Activated T-cell treated with anti-CD3 and anti-CD28 coated beads, Interleukin-2, amount 50 U/mL, for 72 hours (primary cell): ENCODE measurements at places on chromosomes 3 and 15.

DNA sequence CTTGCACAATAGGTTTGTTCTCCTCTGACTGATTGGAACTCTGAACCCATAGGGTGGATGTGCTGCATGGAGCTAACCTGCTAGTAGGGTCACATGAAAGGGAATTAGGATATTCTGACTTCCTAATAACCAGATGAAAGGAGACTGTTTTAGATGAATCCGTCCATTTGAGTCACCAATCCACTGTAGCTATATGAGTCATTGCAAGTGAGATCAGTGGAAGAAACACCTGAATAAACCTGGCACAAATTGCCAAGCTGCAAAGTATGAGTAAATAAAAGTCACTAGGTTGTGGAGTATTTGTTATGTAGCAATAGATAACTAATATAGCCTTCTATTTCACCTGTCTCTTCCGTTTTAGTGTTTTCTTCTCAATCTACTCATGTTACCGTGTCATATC, 584.4 kb downstream of the PDCD6IP start:
- no peak for DNase-seq

GRCh38 chr3:127539366-127540060, 51.0 kb downstream of the TPRA1 start:
- DNase-seq: no peak

GRCh38 chr15:43977072-43977884, 150.5 kb downstream of the WDR76 start:
- peak; percentile 76 for DNase-seq

- no peak for DNase-seq
These were observed 40.3 kb downstream of the POLR2M start for GRCh38 chr15:57746786-57747185.

- DNase-seq: no peak
These were observed 91.0 kb upstream of the KBTBD8 start for GRCh38 chr3:66907136-66907535.

- no peak for DNase-seq
These were observed 20.4 kb downstream of the STARD5 start for GRCh38 chr15:81303244-81304225.

DNA sequence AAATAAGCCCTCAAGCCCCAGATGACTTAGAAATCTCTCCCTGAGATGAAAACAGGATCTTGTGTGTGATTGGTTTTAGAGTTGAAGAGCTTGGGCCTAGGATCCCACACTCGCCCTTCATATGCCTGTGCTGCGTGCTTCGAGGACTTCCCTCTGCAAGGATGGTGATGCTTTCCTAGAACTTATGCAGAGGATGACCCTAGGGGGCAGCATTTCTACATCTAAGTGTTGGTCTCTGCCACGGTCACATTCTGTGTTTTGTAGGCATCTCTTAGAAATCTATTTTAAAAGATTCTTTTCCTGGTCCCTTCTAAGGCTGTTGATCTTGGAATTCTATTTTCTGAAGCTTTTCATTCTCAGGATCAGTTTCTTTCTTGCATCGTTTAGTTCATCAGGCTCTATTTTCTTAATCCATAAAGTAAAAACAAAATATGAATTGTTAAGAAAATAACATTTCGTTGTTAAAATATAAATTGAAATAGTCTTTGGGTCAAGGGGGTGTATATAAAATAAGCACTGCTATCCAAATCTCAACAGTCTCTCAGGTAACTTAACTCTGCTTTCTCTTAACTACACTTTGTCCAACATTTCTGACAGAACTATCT, 45.7 kb downstream of the WDR76 start:
- peak; percentile 18 for DNase-seq

- DNase-seq: no peak
These were observed 64.4 kb upstream of the TBC1D5 start for GRCh38 chr3:17806876-17807275.

GRCh38 chr3:15262021-15262420, 56.0 kb downstream of the CAPN7 start:
- DNase-seq: no peak

DNA sequence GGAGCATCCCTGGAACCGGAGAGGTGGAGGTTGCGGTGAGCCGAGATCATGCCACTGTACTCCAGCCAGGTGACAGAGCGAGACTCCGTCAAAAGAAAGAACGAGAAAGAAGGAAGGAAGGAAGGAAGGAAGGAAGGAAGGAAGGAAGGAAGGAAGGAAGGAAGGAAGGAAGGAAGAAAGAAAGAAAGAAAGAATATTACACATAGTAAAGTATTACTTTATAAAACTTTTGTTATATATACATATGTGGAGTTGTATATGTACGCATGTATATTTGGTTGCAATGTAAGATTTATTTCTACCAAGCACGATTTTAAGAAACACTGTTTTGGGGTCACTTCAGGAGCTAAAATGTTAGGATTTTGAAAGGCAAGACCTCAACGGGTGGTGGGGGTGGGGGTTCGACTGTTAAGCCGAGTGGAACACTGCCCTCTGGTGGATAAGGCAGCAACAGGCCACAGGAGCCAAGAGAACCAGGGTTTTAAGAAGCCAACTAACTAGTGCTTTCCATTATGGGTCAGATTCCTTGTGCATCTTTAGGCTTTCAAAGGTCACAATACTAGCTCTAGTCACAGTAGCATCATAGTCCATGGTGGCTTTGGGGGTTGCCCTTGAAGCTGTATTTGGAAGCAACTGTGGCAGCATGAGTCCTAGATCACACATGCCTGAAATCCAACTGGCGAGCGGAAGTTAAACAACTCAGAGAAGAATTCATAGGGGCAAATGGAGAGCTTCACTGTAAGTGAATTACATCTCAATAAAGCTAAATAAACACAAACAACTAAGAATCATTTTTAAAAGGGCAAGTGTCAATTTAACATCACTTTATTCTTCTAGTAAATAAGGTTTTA, 22.5 kb downstream of the GLB1 start:
- DNase-seq: peak; percentile 72

GRCh38 chr15:38683382-38684242, 119.0 kb upstream of the RASGRP1 start:
- peak; percentile 74 for DNase-seq

DNA sequence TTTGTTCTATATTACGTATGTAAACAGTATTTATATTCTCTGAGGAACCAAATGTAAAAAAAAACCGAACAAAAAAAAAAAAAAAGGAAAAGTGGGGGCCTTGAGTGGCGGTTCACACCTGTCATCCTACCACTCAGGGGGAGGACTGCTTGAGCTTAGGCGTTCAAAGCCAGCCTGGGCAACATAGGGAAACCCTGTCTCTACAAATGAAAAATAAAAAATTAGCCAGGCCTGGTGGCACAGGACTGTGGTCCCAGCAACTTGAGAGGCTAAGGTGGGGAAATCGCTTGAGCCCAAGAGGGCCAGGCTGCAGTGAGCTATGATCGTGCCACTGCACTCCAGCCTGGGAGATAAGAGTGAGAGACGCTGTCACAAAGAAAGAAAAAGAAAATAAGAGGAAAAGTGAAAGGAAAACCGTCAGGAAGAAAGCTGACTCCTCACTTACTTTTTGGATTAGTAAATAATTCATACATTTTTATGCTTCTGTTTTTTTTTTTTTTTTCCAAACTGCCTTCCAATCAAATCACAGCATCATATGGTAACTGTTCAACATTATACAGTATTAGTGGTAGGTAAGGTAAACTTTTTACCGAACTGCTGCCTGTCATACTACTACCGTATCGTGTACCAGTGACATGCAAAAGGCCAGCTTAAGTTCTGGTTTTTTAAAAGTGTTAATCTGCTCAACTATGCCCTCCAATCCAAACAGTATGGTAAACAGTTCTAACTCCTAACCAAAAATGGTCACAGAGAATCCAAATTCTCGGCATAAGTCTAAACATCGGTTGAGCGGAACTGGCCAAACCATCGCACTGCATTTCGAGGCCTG, 1.2 kb downstream of the PHC3 start:
- no peak for DNase-seq

DNA sequence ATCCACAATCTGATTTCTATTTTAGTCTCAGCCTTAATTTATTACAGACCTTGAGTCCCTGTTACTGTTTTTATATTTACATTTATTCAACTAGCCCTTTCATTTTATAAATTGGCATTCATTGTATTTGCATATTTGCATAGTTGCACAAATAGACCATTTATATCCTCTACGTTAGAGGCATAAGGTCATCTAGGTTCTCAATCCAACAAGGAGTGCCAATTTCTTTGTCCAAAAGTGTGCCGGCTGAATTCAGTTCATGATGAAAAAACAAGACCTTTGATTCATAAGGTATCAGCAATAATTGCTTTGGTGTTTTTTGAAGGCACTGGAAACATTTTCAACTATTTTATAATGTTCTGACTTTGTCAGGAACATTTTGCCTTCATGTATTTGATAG, 33.9 kb upstream of the NANOGP8 start:
- no peak for DNase-seq

GRCh38 chr15:65949491-65949890, 80.2 kb downstream of the RAB11A start:
- DNase-seq: no peak

DNA sequence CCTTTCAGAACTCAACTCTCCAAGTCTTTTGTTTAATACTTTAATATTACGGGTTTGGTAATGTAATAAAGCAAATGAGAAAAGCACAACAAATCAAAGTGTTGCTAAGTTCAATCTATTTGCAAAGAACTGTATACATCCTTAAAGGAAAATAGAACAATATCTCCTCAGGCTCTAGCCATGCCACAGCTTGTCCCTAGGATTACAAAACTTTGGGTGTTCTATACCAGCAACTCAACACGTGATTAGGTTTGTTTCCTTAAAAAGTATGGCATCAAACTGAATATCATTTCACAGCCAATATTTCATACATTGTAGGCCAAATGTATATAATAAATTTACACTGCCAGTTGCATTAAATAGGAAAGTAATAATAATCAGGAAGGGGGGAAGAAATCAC, 418.6 kb upstream of the MDFIC2 start:
- no peak for DNase-seq

- DNase-seq: no peak
These were observed 15.9 kb downstream of the LMCD1 start for GRCh38 chr3:8517487-8517886.

DNA sequence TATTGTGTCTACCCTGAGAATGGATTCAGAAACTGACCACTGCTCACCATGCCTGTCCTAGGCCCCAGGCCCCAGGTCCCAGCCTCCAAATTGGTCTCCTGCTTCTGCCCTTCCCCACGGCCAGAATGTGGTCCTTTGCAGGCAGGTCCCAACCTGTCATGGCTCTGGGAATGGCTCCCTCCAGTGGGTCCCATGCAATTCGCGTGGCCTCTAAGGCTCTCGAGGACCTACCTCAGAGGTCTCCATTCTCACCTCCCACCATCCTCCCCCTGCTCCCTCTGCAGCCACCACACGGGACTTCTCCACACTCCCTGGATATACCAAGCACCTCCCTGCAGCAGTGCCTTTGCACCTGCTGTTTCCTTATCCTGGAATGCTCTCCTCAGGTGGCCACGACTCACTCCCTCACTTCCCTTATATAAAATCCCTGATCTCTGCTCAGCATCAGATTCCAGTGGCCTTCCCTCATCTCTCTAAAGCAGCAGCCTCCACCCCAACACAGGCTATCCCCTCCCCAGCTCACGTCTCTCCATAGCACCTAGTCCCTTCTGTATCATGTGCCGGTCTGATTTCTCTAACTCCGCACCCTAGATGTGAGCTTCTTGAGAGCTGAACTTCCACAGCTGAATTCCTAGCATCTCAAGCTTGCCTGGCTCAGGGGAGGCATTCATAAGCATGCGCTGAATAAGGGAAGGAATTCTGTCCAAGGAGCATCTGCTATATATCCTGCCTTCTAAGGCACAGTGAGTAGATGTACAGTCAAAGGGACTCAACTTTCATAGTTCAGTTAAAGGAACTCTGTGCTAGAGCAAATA, 56.9 kb downstream of the ARRDC4 start:
- no peak for DNase-seq

DNA sequence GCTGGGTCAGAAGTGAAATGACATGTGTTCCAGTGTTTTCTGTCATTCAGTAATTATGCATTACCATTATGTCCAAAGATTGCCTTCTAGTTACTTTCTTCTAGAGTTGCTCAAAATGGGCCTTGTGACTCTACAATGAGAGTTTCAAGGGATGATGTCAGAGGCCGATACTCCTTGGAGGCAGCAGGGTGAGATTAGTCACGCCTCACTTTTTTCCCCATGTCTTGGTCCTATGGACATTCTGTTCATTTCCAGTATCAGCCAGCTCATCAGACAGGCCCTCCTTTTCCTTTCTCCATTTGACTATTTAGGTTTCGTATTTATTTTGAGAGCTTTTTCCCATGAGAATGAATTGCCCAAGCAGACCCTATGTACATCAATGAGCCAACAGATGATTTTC, 17.5 kb downstream of the VGLL3 start:
- DNase-seq: no peak

- DNase-seq: no peak
These were observed 256.0 kb upstream of the ZPLD1 start for GRCh38 chr3:102178817-102179216.

DNA sequence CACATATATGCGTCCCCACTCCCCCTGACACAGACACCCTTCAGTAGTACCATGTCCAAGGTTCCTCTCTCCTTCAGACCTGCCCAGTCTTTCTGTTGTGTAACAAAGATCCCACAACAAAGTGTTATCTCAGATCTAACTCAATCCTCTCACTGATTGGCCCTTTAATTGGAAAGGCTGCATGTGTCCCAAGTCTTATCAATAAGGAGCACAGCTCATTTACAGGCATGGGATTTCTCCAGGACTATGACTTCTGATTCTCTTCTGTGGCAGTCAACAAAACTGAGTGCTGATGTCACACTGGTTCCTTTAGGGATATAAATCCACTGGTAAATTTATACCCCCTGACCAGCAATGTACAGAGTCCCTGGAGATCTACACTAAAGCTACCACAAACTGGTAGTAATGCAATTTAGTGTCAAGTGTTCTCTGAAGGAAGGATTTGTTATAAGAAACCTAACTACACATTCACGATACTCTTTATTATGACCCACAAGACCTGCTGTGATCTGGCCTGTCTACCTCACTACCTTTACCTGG, 28.1 kb downstream of the CLK3 start:
- DNase-seq: no peak

GRCh38 chr3:115698851-115699591, 75.7 kb downstream of the GAP43 start:
- DNase-seq: no peak

- no peak for DNase-seq
These were observed 40.7 kb downstream of the OXSM start for GRCh38 chr3:25830373-25831280.

DNA sequence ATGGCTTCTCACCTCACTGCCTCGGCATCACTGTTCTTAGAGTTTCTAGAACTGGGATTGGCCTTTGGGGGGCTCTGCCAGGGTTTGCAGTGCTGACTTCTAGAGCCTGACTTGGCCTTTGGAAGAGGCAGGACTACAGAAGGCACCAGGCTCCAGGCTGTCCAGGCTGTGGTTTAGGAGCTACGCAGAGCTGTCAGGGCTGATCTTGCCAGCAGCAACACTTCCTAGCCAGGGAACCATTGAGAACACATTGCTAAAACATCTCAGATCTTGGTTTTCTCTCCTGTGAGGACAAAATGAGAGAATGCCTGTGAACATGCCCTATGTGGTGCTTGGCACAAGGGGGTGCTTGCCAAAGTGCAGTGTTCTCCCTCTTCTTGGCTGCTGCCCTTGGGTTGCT, 34.6 kb upstream of the APEH start:
- DNase-seq: no peak

GRCh38 chr3:33174711-33175414, 43.7 kb downstream of the SUSD5 start:
- DNase-seq: no peak

GRCh38 chr3:133410191-133410892, 10.5 kb downstream of the BFSP2 start:
- no peak for DNase-seq

GRCh38 chr3:189419038-189419437, 212.2 kb upstream of the TP63 start:
- DNase-seq: no peak

- DNase-seq: no peak
These were observed 230.0 kb downstream of the ERC2 start for GRCh38 chr3:56238299-56238698.
